ENCODE measurements at places on chromosomes 7 and 10.

- DNase-seq = peak; percentile 43
Measured at GRCh38 chr10:80459047-80459865, 5.1 kb downstream of the TSPAN14 start.

DNA sequence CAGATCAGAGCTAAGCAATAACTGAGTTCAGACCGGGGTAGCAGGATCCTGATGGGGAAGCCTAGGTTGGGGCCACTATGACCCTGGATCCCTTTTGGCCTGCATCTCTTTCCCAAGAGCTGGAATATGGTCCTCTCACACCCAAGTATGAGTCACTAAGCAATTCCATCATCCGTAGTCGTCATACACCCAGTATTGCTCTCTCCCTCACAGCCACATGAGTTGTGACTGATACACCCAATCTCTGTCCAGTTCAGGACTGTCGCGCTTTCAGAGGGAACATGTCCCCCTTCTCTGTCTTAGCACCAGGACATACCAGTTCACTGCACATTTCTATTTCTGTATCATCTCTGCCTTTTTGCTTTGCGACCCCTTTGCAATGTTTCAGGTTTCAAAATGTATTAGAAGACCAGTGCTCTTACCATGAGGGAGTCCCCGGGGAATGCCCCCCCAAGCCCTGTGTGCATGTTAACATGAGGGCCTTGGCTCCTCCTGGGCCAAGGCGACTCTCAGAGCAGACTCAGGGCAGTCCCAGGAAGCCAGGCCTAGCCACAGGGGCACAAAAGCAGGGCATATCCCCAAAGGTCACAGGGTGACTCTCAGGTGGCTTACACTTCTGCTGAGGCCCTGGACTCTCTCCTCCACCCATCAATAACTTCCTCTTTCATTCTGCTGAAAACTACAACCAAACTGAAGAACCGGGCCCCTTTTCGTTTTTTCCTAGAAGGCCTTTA lies 75.3 kb upstream of the SAMD8 start:
- DNase-seq = no peak

DNA sequence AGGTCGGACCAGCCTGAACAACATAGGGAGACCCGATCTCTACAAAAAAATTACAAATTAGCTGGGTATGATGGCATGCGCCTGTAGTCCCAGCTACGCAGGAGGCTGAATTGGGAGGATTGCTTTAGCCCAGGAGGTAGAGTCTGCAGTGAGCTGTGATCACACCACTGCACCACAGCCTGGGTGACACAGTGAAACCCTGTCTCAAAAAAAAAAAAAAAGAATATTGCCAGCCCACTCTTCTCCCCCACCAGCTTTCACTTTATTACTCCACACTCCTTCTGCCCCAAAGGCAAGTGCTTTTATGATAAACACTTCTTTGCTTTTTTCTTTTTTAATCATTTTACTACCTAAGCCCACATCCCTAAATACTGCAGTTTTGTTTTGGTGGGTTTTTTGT lies 14.8 kb downstream of the RAB19 start:
- no peak for DNase-seq

GRCh38 chr7:22942191-22942590 lies 71.7 kb downstream of the HYCC1 start:
- no peak for DNase-seq

DNA sequence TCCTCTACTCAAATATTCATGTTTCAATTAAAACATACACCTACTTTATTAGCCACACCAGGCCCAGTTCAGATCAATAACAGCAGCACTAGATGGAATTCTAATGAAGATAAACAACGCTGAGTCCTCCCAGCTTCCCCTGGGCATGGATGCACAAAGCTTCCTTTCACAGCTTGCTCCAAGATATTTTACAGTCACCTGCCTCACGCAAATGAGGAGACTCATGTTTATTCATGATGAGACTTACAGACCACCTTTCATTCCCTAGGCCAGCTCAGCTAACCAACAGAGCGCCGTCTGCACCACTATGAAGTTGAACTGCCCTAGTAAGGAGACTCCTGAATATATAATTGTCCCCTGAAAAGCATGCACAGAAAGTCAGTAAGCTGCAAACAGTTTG lies 283.0 kb upstream of the AOAH start:
- no peak for DNase-seq

- DNase-seq = no peak
Measured at GRCh38 chr7:46393142-46393541, 472.1 kb upstream of the IGFBP3 start.

GRCh38 chr10:58399410-58399809 lies 14.2 kb downstream of the TFAM start:
- no peak for DNase-seq

GRCh38 chr10:92042541-92042940 lies 119.0 kb downstream of the BTAF1 start:
- DNase-seq = no peak

GRCh38 chr10:64576497-64576896 lies 1055.3 kb downstream of the REEP3 start:
- DNase-seq = no peak

DNA sequence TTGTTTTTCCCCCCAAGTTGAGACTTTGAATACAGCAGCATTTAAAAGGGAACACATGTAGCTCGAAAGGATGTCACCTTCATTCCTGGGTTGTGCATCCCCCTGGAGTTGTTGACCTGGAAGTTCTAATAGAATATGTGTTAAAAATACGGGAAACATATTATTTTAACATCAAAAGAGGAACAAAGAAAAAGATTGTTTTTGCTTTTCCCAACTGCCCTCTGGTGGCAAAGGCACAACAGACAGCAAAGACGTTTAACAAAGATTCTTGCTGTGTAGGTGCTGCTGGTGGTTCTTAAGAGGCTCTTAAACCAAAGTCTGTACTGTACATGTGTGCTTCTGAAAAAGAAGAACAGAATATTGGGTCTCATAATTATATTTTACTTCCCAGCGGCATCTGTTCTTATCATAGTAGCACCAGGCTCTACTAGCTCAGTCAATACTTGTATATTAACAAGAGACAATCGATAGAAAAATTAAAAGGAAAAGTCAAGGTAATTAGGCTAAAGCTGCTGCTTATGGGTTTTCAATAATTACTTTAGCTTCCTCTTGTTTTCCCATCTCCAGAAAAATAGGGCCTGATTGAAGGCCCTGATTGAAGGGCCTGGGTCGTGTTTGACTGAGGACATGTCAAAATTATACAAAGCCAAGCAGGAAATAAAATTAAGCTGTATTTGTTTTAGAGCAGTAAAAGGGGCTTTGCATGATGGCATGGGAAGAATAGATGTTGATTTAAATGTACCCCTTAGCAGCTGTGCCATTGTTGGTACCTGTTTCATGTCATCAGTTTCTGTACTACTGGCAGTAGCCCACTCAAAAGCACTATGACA lies 384.2 kb upstream of the LRGUK start:
- DNase-seq = no peak

GRCh38 chr10:127535802-127536515 lies 13.2 kb upstream of the NPS start:
- no peak for DNase-seq

GRCh38 chr7:105838627-105839231 lies 37.7 kb downstream of the ATXN7L1 start:
- DNase-seq = no peak

- no peak for DNase-seq
Measured at GRCh38 chr7:106165337-106165736, 53.2 kb upstream of the SYPL1 start.

DNA sequence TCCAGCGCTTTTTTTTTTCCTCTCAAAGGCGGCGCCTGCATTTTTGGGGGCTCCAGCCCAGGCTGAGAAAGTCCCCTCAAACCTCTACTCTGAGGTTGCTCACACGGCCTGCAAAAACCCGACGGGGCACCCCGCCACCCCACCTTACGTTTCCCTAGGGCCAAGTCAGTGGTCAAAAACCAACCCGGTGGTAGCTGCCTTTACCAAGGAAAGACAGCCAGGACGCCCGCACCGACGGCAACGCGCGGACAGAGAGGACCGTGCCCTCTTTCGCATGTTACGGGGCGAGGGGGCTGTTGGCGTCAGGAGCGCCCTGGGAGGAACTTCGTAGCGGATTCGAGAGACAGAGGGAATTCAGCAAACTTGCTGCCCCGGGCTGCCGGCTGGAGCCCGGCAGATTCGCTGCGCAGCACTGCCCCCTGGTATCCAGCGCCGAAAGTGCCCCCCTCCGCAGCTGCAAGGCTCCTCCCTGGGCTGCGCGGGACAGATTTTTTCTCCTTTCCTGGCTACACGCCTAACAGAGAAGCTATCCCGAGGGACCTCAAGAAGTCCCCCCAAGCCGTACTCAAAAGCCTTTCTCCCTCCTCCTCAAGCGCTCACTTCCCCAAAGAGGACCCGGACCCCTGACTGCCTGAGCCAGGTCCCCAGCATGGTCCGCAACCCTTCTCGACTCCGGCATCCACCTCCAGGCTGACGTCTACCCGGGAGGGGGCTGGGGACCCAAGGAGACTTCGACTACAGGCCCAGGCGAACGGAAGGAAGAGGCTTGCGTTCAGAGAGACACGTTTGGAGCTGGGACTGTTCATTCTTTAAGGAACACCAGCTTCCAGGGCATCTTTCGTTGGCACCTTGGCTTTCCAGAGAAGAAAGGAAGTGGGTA lies 27.7 kb upstream of the VAX1 start:
- DNase-seq = no peak

DNA sequence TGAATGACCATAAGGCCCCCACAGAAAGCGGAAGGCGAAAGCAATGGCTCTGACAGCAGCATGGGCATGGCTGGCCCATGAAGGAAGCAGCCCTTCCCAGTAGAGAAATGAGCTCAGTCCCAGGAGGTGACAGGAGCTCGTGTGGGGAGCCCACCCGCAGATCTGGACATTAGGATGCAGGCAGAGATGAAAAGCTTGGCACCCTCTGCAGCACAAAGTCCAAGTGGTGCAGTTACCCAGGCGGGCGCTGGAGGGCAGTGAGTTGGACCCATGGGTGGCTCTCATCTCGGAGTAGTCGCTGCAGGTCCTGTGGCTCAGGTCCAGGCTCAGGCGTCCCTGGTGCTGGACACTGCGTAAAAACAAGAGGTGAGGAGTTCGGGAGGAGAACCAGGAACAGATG lies 109.0 kb downstream of the DLG5 start:
- no peak for DNase-seq

DNA sequence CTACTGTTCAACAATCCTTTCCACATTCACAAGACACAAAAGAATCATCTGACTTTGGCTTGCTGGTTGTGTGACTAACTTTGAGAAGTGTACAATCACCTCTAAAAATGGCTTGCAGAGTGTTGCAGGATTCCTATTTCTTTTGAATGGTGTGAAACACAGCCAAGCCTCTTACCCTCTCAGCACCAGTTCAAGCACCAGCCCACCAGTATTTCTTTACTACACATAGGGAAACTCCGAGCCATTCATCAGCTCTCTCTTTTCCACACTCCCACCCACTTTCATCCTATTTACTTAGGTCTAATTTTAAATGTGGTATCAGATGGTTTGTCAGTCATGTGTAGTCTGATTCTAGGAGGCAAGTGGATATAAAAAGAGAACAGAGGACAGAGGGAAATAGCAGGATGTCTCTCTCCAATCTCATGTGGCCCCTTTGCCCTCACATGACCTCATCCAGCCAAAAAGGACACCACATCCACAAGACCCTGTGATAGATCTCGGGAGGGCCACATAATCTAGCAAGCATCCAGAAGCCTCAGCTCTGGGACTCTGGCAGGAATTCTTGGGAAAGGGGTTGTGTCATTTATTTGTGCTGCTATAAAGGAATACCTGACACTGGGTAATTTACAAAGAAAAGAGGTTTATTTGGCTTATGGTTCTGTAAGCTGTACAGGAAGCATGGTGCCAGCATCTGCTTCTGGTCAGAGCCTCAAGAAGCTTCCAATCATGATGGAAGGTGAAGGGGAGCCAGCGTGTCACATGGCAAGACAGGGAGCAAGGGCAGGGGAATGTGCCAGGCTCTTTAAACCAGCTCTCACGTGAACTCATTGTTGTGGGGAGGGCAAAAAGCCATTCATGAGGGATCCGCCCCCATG lies 66.8 kb upstream of the NEBL start:
- no peak for DNase-seq
